SW 1271 (cell line): ENCODE measurements at places on chromosomes 1 and 21.

- no peak for DNase-seq
Measured at GRCh38 chr1:97647776-97648175, 273.1 kb downstream of the DPYD start.

- no peak for DNase-seq
Measured at GRCh38 chr1:118021668-118022067, 92.1 kb downstream of the WDR3 start.

GRCh38 chr1:221961532-221962292 is 219.8 kb upstream of the DUSP10 start:
- peak; percentile 46 for DNase-seq

DNA sequence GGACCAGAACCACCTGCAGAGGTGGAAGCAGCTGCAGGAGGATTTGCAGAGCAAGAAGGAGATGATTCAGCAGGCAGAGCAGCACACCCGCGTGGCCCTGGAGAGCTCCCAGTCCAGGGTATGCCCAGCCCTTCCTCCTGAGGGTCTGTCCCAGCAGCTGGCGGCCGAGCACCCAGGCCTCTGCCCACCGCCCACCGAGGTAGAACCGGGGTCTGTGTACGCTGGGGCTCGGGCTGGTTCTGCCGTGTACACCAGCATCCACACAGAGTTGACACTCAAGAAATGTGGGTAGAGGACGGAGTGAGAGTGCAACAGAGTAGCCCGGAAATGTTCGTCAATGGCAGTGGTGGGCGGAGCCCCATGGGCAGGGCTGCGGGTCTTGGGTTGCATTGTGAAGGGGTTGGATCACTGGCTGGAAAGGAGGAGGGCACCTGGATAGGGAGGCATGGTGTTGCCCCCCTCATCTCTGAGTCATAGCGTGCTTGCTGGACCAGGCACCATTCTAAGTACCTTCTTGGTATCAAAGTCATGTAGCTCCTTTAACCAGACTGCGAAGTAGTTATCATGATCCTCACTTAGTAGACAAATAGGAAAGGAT is 5.1 kb upstream of the SMIM1 start:
- DNase-seq: no peak

GRCh38 chr1:179323436-179323835 is 29.8 kb downstream of the SOAT1 start:
- DNase-seq: no peak

- DNase-seq: no peak
Measured at GRCh38 chr1:152806576-152806975, at the start of gene LCE1C. TSS of gene LCE1C (minus strand) at chr1:152806651. CDS start at chr1:152805478, 1,173 bp downstream.

GRCh38 chr1:37947364-37947763 is 511 bp upstream of the INPP5B start:
- DNase-seq: no peak

GRCh38 chr1:7460807-7461206 is 310.3 kb upstream of the VAMP3 start:
- no peak for DNase-seq

DNA sequence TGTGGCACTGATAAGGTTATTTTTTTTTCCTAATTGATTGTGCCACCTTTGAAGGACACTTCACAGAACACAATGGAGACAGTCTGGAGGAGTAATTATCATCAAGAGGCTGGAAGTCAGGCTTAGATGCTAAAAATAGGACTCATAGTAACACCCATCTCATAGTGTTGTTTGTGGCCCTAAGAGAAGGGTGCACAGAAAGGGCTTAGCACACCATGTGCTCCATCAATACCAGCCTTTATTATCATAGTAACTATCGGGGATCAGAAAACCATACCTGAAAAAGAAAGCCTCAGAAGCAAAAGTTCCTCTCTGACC is 11.9 kb downstream of the NIPAL3 start:
- DNase-seq: no peak

GRCh38 chr1:63135801-63136200 is 186.6 kb upstream of the FOXD3 start:
- no peak for DNase-seq

DNA sequence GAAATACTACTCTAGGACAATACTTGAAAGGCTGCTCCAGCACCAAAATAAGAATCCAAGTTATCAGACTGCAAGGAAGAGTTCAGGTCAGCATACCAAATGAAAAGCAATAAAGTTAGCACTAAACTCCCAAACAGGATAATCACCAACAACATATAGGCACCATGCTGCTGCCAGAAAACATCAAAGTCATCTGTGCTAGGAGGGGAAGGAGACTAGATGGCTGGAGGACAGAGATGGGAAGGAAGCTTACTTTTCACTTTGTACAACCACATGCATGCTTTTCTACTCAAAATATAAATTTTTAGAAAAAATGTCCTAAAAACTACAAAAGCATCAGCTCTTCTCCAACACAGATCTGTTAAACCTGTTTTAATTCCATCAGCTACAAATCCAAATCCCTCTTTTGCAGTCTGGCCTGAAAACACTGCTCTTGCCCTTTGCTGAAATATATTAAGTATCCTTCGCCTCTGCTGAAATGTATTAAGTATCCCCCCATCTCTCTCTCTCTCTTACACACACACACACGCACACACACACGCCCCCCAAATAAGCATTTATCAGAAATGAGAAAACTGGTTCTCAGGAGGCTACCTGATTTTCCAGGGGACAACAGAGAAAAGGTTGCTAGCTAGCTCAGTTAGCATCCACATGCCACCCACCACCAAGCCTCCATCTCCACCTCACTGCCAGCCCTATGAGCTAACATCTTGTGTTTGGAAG is 1.5 kb downstream of the GATAD2B start:
- DNase-seq: no peak

GRCh38 chr1:200899451-200899915 is 4.8 kb downstream of the INAVA start:
- DNase-seq: no peak

DNA sequence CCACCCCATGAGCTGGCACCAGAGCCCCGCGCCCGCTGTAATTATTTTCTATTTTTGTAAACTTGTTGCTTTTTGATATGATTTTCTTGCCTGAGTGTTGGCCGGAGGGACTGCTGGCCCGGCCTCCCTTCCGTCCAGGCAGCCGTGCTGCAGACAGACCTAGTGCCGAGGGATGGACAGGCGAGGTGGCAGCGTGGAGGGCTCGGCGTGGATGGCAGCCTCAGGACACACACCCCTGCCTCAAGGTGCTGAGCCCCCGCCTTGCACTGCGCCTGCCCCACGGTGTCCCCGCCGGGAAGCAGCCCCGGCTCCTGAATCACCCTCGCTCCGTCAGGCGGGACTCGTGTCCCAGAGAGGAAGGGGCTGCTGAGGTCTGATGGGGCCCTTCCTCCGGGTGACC is 19.1 kb downstream of the RNF223 start:
- DNase-seq: no peak

DNA sequence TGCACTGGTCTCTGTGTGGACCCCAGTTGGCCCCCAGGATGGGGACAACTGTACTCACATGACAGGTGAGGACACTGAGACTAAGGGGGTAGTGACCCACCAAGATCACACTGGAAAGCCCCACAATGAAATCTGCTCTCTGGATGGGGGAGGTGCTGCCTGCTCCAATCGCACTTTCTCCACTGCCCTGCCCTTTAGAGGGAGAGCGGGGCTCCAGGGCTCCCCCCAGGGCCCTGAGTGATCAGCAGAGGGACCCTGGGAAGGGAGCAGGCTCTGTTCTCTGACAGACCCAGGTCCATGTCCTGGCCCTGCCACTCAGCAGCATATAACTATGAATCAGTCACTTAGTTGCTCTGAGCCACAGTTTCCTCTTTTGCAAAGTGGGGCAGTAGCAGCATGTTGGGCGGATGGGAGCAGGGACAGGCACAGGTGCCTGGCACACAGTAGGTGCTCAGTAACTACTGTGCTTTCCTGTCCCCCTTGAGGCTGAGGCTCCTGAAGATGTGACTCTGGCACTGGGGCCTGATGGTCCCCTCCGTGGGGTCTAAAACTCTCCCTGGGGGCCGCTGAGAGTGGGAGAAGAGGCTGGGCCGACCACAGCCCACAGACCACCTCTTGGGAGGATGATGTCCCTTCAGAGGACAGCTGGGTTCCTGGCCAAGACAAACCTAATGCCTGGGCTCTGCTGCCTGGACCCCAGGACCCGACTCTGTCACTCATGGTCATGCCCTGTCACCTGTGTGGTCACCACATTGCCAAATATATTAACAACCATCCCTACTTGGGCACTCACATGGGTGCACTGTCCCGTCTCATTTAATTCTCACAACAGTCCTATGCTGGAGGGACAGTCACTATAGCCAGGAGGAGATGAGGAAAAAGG is 222.7 kb downstream of the PTPRU start:
- no peak for DNase-seq

DNA sequence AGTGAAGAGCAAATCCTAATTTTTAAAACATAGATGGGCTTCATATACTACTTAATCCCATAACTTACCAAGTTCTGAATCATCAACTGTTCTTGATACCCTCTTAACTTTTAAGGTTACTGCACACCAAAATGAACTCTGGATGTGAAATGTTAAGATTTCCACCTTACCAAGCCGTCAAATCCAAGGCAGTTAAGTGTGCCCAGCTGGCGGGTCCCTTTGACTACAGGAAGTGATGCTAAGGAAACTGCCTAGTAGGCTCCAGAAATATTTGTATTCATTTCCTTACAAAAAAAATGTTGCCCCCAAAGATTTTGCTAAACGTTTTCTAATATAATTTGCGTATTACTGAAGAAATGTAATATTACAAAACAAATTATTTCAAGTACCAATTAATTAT is 10.7 kb downstream of the NRIP1 start:
- no peak for DNase-seq

DNA sequence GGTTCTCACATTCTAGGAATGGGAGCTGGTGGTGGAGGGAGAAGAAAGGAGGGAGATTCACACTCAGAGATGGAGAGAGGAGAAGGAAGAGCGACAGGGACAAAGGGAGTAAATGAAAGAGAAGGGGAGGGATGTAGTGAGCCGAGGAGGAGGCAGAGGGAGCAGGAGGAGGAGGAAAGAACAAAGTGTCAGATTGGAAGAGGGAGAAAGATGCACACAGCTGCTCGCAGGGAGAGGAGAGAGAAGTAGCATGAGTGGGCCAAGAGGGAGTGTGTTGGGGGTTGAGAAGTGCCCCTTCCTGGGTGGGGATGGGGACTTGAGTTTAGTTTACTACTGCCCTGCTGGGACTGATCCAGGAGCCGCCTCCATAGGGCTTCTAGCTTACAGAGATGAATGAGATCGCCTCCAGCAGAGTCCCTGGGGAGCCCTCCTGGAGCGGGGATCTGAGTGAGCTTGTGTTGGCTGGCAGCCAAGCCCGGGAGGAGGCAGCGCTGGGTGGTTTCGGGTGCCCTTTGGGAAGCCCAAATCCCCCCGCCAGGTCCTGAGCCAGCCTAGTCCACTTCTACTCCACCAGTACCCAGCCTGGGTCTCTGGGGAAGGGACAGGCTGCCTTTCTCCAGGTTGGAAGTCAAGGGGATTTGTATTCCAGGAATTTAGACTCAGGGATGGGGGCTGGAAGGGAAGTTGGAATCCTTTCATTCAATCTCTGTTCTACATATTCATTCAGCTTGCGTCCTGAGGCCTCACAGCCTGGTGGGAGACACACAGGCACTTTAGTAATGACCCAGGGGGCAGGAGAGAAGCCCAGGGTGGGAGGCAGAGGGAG is 20.9 kb downstream of the PTPRU start:
- no peak for DNase-seq

DNA sequence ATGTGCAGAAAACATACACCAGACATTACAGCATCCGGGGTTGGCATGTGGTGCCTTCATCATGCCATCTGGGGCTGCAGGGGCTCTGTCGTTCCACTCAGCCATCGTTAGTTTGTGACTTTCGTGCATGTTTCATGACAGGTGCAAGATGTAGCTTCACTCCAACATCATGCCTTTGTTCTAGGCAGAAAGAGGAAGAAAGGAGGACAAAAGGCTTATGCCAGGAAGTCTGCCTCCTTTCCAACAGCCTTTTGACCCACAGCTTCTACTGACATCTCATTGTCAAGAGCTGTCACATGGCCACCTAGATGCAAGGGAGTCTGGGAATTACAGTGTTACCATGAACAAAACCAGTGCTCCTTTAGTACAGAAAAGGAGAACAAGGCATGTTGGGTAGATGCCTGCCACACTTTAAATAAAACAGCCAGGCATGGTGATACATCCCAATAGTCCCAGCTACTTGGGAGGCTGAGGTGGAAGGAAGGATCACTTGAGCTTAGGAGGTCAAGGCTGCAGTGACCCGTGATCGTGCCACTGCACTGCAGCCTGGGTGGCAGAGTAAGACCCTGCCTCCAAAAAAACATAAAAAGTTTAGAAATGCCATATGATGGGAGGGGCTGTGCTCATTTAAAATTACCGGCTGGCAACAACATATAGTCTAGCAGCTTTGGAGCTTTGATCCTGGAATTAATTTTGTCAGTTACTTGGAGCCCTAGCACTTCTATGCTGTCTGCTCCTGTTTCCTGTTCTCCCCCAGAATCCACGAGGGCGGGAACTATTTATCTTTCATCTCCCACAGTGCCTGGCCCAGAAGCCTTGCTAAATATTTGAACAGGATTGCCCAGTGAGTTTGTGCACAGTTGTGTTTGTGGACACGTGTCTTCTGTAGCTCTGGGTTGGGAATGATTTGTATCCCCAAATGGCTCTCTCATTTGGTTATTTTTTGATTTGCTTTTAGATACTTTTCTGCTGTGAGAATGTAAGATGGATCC is 7.4 kb downstream of the DOP1B start:
- DNase-seq: no peak

DNA sequence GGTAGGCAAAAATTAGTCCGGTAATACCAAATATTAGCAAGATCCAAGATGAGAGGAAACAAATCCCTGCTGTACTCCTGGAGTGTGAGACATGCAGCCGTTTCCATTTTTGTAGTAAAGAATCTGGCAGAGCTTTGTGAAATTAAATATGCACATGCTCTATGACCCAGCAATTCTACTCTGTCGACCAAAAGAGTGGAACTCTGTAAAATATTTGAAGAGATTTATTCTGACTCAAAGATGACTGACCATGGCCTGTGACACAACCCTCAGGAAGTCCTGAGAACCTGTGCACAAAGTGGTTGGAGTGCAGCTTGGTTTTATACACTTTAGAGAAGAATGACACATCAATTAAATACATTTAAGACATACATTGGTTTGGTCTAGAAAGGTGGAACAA is 16.2 kb downstream of the HAX1 start:
- DNase-seq: no peak

- no peak for DNase-seq
Measured at GRCh38 chr1:237261198-237261597, 219.2 kb downstream of the RYR2 start.

DNA sequence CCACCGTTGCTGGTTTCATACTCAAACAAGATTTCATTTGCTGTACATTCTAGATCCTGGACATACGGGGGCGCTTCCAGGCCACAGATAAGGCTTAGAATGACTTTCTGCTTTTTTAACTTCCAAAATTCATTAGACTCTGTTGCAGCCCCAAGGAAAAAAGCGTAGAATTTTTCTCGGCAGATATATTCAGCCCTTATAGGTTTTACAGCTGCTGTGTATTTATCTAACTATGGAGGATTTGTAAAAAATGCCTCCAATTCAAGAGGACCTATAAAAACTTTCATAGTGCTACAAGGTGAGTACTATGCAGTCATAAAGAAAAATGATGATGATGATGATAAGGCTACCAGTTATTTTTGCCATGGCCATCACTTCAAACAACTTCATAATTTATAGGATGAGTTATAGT is 51.6 kb downstream of the SLC30A10 start:
- no peak for DNase-seq

GRCh38 chr1:8127171-8127641 is 101.1 kb upstream of the ERRFI1 start:
- no peak for DNase-seq

- no peak for DNase-seq
Measured at GRCh38 chr1:178324003-178324402, 172.8 kb downstream of the CLEC20A start.

GRCh38 chr1:32063261-32063681 is 9.5 kb upstream of the TMEM39B start:
- DNase-seq: peak; percentile 62
